ENCODE measurements at places on chromosomes 16 and 17. TPM values are rescaled to one million over a fixed set of nuclear protein-coding genes. Genes with fewer than 3 reads are reported as not detected.

SLC52A1 gene
- not detected for total RNA-seq

TEN1 gene
- 18.5 TPM for total RNA-seq

BCO1 gene
- not detected for total RNA-seq

ZBTB4 gene
- 17.1 TPM for total RNA-seq

KDM8 gene
- 5.3 TPM for total RNA-seq

GRCh38 chr17:17297217-17297616 lies 6.0 kb upstream of the NT5M start:
- DNase-seq: no peak

DNA sequence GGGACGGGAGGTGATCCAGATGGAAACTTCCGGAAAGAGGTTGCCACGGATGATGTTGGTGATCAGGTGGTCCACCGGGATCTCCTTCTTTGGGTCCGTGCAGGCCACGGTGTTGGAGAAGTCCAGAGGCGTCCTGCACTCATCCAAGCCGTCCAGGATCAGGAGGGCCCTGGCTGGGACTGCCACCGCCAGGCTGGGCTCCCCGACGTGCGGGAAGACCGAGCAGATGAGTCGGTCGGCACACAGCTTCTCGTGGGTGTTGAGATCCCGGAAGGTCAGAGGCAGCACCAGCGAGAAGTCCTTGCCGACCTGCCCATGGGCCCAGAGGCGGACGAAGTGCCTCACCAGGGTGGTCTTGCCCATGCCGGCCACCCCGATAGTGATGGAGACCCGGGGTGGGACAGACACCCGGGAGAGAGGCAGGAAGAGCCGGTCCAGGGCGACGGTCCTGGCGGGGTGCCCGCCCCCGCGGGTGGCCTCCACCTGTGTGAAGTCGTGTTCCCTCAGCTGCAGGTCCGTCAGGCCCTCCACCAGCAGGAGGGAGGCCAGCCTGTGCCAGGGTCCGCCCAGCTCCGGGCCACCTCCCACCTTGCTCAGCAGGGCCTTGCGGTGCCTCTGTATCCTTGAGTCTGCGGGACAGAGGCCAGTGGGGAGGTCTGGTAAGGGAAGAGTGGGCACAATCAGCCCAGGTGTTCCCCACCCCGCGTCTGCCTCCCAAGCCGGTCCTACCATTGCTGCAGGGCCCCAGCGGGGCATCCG lies 12.9 kb downstream of the NLRC3 start:
- no peak for DNase-seq

GRCh38 chr16:88777471-88778270 lies 7.3 kb downstream of the PIEZO1 start:
- no peak for DNase-seq

DNA sequence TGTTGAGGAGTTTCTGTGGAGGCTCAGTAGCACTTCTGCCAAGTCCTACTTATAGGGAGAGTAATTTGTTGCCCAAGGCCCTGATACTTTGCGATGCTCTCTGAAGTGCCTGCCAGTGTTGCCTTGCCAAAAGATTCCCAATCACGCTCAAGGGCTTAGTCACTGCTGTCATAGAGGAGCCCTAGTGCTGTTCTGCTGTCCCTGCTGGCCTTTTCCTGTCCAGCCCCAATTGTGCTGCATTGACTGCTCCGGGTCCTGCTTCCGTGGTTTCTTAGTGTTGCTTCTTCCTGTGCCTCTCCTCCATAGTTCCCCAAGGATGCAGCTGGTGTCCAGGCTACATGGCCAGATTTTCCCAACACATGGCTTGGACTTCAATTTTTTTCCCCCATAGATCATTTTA lies 13.9 kb downstream of the NUP93 start:
- no peak for DNase-seq

DNA sequence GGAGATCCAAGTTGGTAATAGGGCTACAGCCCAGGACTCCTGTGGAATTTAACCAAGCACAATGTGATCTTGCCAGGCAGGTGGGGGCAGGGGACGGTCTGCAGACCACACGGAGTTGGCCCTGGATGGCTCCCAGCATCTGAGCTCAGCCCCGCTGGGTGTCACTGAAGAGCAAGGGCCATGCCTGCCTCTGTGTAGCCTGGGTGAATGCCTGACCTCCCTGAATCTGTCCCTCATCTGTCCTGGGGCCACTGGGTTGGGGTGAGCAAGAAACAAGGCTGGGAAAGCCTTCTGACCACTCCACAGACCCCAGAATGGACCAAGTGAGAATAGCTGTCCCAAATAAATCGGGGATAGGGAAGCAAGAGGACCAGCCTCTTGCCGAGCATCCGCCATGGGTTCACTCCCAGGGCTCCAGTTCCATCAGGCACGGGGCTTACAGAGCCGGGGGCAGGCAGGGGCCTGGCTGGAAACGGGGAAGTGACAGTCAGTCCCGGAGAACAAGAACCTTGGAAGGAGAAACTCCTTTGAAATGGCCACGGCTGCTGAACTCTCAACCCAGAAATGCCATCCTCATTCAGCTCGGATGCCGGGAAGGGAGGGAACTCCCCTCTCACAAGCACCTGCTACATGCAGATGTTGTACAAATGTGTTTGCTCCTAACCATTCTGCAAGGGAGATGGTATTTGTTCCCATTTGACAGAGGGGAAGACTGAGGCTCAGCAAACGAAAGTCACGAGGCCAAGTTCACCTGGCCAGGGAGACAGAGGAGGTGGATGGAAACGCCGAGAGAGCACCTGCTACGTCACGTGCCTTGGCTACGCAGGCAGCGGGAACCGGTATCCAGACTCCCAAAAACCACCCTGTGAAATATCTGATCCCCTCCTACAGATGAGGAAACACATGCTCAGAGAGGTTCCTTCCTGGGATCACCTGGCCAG lies 50.0 kb downstream of the RMI2 start:
- no peak for DNase-seq

- DNase-seq: no peak
Observed at GRCh38 chr16:72959301-72959996, 88.5 kb downstream of the ZFHX3 start.

DNA sequence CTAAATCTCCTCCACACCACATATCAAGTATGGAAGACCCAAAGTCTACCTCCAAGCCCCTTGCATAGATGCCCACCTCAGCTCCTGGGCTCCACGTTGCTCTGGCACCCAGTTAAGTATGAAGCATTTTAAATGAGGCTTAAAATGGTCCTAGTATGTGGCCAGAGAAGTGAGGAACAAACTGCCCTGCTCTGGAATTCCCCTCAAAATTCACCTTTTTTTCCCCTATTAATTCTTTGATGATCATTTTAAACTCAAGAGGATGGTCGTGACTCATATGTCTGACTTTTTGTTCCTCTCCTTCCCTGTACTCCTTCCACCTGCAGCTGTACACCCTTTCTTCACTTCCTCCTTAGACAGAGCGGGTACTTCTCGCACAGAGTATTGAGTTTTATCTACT lies 234.5 kb upstream of the MYOCD start:
- no peak for DNase-seq

- no peak for DNase-seq
Observed at GRCh38 chr16:57889960-57890751, 80.8 kb downstream of the CNGB1 start.

- no peak for DNase-seq
Observed at GRCh38 chr16:65744401-65744800, 622.1 kb upstream of the CDH5 start.

GRCh38 chr16:383326-384051 lies 1.7 kb upstream of the PGAP6 start:
- DNase-seq: peak; percentile 59

- peak; percentile 64 for DNase-seq
Observed at GRCh38 chr16:84084570-84085270, 32.0 kb downstream of the MBTPS1 start.

GRCh38 chr17:12070561-12070960 lies 49.9 kb downstream of the MAP2K4 start:
- DNase-seq: no peak
